ENCODE measurements at places on chromosomes 2 and 18.

GRCh38 chr2:196369967-196370366, 198.6 kb upstream of the STK17B start:
- DNase-seq = no peak

- DNase-seq = peak; percentile 27
Observed at GRCh38 chr2:182763311-182763912, 47.4 kb downstream of the DNAJC10 start.

- DNase-seq = no peak
Observed at GRCh38 chr2:11771971-11772615, 25.7 kb downstream of the LPIN1 start.

DNA sequence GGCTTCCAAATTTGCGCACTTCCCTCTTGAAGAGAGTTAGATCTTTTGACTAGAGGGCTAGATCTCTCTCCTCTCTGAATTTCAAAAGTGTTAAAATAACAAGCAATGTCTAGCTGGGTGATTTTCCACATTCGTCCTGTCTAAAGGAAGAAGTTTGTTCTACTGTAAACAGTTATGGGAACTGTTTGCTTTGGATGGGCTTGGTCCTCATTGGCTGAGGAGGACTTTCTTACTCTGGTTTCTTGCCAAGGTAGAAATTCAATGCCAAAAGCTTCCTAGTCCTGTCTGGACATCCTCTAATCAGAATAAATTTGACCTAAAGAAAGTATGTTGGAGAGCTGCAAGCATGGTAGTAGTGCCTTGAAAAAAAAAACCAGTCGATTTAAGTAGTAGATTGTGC, 47.4 kb upstream of the RAPH1 start:
- no peak for DNase-seq

DNA sequence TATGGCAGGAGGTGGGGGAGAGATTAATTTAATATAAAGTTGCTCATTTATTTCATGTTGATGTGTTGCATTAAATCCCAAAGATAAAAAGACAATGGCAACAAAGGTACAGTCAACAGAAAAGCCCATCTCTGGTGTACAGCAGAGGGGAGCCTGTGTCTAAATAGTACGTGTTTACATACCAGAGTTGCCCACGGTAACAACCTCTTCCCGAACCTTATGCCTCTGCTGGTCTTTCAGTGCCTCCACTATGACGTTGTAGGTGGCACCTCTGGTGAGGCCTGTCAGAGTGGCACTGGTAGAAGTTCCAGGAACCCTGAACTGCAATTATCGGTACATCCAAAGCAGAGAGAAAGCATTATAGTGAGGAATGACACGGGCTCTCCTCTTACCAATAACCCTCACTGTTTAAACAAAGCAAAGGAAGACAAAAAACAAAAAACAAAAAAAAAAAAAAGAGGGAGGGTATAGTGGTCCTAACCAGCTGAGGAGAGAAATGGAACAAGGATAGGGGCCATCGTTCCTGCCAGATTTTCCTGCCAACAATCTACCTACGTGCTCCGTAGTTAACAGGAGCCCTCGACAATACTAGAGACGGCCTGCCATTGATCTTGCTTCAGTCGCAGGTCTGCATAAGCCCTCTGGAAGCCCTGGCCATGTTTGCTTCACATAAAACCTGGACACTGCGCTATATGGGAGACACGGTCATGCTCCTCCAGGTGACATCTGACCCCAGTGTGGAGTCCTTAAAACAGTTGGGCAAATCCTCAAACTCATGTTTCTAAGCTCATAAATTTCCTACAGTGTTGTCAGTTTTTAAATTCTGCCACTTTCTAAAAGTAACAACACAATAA, 58.5 kb downstream of the ATIC start:
- no peak for DNase-seq

GRCh38 chr2:96959406-96960110, 26.8 kb downstream of the FAM178B start:
- no peak for DNase-seq

DNA sequence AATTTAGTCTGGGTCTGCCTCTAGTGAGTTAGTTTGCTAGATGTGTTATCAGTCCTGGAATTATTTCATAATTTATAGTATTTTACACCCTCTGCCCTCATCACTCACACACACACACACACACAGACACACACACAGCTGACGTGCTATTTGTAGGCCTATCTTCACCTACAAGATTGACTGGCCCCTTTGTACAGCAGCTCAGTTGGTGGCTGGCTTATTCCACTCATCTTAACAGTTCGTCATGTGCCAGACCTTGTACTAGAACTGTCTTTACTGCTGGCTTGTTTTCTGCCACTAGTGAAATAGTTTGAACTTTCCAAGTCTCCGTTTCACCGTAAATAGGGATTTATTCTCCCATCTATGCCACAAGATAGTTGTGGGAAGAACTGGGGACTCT, 21.3 kb downstream of the CENPO start:
- no peak for DNase-seq

GRCh38 chr2:74908748-74909444, 49.5 kb upstream of the POLE4 start:
- no peak for DNase-seq

GRCh38 chr2:141384676-141385075, 746.1 kb downstream of the LRP1B start:
- DNase-seq = no peak

GRCh38 chr2:39696101-39696553, 30.4 kb downstream of the TMEM178A start:
- DNase-seq = no peak

Data from Jurkat, Clone E6-1 (cell line).